ENCODE measurements at places on chromosomes 2 and 18.
A peak's percentile ranks its signal among the peaks of the same experiment; 100 is the strongest.

DNA sequence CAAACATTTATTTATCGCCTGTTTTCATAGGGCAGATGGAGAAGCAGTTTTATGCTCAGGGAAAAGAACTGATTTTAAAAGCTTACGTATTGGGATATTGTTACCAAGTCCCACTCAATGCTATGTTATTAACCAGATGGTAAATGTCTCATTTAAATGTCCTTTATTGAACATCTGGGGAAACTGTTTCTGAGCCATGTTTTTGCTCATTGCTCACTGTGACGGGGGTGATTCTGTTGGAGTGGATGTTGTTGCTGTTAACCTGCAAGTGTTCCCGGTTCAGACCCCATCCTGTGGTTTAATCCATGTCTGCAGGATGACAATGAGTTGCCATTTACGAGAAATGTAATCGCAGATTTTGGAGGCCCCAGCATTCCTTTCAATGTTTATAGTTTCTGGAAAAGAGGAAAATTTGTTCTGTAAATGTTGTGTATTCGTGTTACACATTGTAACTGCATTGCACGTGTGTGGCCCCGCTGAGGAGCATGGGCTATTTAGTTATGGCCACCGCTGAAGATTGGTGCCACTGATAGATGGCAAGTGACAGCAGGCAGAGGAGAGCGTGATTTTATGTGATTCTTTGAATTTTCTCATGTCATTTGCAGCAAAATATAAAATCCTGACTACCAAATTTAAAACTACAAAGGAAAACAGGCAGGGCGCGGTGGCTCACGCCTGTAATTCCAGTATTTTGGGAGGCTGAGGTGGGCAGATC is 174.8 kb upstream of the COPS8 start:
- DNase-seq: no peak

GRCh38 chr18:52694804-52695203 is 354.8 kb downstream of the DCC start:
- no peak for DNase-seq

DNA sequence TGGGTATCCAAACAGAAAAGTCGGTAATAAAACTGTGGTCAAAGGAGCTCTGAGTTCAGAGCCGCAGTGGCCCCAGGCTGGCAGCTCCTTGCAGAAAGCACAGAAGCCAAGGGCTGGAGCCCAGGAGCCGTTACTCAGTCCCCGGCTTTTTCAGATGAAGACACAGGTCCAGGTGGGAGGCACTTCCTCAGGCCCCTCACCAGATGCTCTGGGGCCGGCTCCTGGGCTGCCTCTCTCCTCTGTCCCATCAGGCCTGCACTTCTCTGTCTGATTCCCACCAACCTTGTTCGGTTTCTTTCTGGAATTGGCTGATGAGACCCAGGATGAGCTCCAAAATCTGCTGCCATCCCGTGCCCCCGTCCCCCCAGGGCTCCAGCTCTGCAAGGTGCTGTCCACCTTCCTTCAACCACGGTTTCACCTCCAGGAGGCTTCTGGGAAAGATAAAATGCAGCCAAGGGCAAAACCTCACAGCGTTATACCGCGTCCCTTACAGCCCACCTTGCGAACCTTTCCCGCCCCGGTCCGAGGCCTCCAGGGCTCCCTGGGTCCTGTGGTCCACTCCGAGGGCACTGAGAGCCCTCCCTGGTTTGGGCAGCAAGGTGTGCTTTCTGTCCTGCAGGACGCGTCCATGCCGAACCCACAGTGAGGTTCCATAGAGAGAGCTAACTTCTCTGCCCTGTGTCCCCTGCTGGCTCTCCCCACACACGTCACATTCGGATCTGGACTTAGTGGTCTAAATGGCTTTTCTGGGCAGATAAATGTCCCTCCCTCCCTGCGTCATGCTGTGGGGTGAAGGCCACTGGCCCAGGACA is 102.9 kb downstream of the TPO start:
- DNase-seq: no peak

DNA sequence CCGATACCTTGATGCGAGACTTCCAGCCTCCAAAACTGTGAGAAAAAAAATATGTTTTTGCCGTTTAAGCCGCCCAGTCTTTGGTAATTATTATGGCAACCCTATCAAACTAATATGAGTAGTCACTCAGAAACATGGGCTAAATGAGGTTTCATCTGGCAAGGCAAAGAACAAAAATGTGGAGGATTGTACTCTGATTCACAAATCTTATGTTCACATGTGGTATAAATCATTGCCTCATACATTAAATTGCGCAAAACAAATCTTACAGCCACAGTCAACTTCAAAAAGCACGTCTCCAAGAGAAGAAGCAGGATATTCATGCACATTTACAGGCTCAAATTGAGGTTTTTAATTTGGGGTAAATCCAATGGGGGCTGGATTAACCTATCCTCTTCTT is 1435.4 kb upstream of the LRRTM1 start:
- DNase-seq: no peak

GRCh38 chr2:217959723-217960122 is 43.1 kb downstream of the TNS1 start:
- DNase-seq: peak; percentile 43

Measured in posterior cingulate gyrus (tissue), 11 donors.